ENCODE measurements at places on chromosomes 7 and 10.

- peaks cover 8% of the 10 kb centered on the region for H3K4me1 ChIP-seq
- peak overlapping the region; percentile 52 for H3K27ac ChIP-seq
- DNase-seq = peak; percentile 95
- H3K27me3 ChIP-seq = no peaks in the 10 kb centered on the region
- no peaks in the 10 kb centered on the region for H3K36me3 ChIP-seq
Measured at GRCh38 chr10:13816195-13816925, 229.6 kb downstream of the PRPF18 start.

DNA sequence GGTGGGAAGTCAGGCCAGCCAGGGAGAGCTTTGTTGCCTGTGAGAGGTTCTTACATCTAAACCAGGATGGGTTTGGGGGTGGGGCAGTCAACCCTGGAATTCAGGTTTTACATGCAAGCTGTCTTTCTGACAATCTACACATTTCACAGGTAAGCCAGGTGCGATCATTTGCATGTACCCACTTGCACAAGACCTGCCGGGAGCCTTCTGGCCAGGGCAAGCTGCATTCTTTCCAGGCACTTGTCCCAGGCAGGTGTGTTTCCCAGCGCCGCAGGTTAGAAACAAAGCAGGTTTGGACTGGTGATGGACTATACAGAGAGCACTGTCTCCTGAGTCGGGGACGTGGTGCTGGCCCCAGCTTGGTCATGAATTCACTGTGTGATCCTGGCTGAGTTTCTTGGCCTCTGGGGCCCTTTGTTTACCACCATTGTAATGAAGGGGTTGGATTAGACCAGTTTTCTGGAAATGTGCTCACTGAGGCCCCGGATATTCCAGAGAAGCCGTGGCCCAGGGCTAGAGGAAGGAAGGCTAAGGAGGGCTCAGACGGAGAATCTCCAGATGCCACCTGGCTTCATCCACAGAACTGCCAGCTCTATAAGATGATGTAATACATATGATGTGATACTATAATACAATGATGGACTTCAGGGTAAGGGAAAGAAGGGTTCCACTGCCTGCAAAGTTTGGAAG is 205.2 kb upstream of the SVIL start:
- no peaks in the 10 kb centered on the region for H3K4me1 ChIP-seq
- no peak overlapping the region for H3K4me3 ChIP-seq
- H3K36me3 ChIP-seq = no peaks in the 10 kb centered on the region
- H3K27me3 ChIP-seq = peaks cover 12% of the 10 kb centered on the region
- DNase-seq = no peak
- H3K27ac ChIP-seq = no peak overlapping the region

DNA sequence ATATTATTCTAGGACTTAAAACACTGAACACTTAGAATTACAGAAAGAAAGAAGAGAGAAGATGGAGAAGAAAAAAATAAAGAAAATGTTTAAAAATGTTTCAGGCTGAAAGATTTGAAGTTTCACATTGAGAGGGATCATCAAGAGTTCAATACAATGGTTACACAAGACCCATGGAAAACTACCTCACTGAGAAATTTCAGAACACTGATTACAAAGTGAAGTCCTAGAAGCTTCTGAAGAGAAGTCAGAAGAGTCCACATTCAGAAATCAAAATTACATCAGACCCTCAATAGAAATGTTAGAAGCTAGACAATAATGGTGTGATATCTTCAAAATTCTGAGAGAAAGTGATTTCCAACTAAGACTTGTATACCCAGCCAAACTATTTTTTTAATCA is 196.1 kb downstream of the MACC1 start:
- H3K27ac ChIP-seq = no peak overlapping the region
- H3K36me3 ChIP-seq = no peaks in the 10 kb centered on the region
- H3K4me1 ChIP-seq = no peaks in the 10 kb centered on the region

- DNase-seq = no peak
- H3K27ac ChIP-seq = no peak overlapping the region
- no peaks in the 10 kb centered on the region for H3K36me3 ChIP-seq
- H3K27me3 ChIP-seq = no peaks in the 10 kb centered on the region
- H3K4me3 ChIP-seq = no peak overlapping the region
- H3K4me1 ChIP-seq = no peaks in the 10 kb centered on the region
Measured at GRCh38 chr10:112059220-112059619, 124.3 kb downstream of the GPAM start.

GRCh38 chr7:31633894-31634494 is 53.0 kb upstream of the PPP1R17 start:
- H3K36me3 ChIP-seq = no peaks in the 10 kb centered on the region
- no peaks in the 10 kb centered on the region for H3K4me1 ChIP-seq
- no peak overlapping the region for H3K27ac ChIP-seq
- DNase-seq = peak; percentile 39
- no peak overlapping the region for H3K4me3 ChIP-seq
- no peaks in the 10 kb centered on the region for H3K27me3 ChIP-seq

- DNase-seq = no peak
- peaks cover 36% of the 10 kb centered on the region for H3K4me1 ChIP-seq
- H3K27ac ChIP-seq = no peak within 1 kb of the TSS
- H3K4me3 ChIP-seq = no peak within 1 kb of the TSS
Measured at GRCh38 chr10:86968271-86968993, at the start of gene ADIRF. ADIRF (plus strand) TSS chr10:86968482; CDS start chr10:86968545, 63 bp downstream.

DNA sequence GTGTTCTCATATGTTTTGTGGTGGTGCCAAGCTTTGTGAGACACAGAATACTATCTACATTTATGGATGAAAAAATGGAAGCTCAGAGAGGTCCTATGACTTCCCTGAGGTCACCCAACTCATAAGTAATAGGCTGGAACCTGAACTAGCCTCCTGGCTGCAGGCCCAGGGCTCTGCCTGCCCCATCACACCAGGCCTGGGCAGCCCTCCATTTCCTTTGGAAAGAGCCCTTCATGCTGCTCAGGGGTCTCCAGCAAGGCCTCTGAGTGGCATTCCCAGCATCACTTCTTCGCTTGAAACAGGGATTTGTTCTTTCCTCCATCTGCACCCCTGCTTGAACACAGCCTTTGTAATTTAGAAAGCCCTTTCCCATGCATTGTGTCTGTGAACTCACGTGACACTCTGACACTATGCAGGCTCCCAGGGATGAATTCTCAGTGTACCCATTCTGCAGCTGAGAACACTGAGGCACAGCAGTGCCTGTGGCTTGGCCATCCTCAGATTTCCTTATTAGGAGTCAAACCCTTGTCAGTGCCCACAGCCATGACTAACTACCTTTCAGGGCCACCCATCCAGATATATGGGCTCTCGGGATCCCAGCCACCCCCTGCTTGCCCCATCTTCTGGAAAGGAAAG is 127.8 kb upstream of the PPIF start:
- peak overlapping the region; percentile 10 for H3K27ac ChIP-seq
- H3K36me3 ChIP-seq = peaks cover 50% of the 10 kb centered on the region
- H3K4me1 ChIP-seq = peaks cover 44% of the 10 kb centered on the region
- DNase-seq = peak; percentile 52
- H3K4me3 ChIP-seq = no peak overlapping the region

DNA sequence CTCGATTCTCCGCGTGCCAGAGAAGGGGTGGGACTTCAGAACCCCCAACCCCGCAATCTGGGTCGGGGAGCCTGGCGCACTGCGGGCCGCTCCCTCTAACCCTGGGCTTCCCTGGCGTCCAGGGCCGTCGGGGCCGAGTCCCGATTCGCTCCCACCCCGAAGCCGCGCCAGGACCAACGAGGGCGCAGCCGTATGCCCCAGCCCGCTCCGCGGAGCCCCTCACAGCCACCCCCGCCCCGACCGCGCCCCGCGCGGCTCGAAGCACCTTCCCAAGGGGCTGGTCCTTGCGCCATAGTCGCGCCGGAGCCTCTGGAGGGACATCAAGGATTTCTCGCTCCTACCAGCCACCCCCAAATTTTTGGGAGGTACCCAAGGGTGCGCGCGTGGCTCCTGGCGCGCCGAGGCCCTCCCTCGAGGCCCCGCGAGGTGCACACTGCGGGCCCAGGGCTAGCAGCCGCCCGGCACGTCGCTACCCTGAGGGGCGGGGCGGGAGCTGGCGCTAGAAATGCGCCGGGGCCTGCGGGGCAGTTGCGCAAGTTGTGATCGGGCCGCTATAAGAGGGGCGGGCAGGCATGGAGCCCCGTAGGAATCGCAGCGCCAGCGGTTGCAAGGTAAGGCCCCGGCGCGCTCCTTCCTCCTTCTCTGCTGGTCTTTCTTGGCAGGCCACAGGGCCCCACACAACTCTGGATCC is at the start of gene LEP:
Gene LEP, plus strand, starts transcription at position 583 of the 691 bp plus-strand sequence. CDS start 10,741 bp downstream, outside the sequence.
- H3K27ac ChIP-seq = no peak within 1 kb of the TSS
- no peak for DNase-seq
- H3K36me3 ChIP-seq = no peaks in the 10 kb centered on the region

DNA sequence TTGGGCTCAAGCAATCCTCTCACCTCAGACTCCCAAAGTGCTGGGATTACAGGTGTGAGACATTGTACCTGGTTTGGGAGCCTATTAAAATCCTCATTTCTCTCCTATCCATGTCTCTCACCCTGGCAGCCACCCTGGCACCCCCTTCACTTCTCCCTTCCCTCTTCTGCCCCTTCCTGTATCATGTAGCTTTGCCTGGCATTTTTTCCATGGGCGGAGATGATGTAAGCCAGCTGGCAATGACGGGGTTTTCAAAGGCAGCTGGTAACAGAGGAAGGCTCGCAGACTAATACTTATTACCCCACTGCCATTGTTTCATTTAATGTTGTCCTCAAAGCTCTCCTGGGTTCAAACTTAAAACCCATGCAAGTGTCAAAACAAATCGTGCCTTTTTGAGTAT is 61.9 kb downstream of the RGS10 start:
- peaks cover 34% of the 10 kb centered on the region for H3K27me3 ChIP-seq
- H3K4me3 ChIP-seq = no peak overlapping the region
- H3K36me3 ChIP-seq = no peaks in the 10 kb centered on the region
- H3K27ac ChIP-seq = no peak overlapping the region
- no peak for DNase-seq

DNA sequence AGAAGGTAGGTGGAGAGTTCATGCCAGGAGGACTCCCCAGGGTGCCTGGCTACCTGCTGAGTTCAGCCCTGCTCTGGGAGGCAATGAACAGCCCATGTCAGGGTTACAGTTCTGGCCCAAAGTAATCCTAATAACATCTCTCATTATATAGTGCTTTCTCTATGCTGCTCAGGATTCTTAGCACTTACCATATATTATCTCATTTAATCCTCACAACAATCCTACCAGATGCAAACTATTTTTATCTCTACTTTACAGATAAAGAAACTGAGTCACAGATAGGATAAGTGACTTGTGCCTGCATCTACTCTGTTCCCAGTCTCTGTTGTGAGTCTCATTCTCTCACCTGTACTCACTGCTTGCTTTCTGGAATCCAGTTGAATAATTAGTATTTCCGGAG is 105.1 kb upstream of the NFE2L3 start:
- H3K4me1 ChIP-seq = no peaks in the 10 kb centered on the region
- no peaks in the 10 kb centered on the region for H3K27me3 ChIP-seq
- no peak overlapping the region for H3K27ac ChIP-seq
- no peak for DNase-seq
- H3K4me3 ChIP-seq = no peak overlapping the region

- no peaks in the 10 kb centered on the region for H3K27me3 ChIP-seq
- no peak for DNase-seq
- H3K4me1 ChIP-seq = no peaks in the 10 kb centered on the region
- no peaks in the 10 kb centered on the region for H3K36me3 ChIP-seq
- H3K27ac ChIP-seq = no peak overlapping the region
Measured at GRCh38 chr7:126657599-126658358, 595.0 kb downstream of the GRM8 start.

GRCh38 chr10:128083191-128083895 is 42.9 kb downstream of the MKI67 start:
- no peaks in the 10 kb centered on the region for H3K36me3 ChIP-seq
- H3K27me3 ChIP-seq = peaks cover 8% of the 10 kb centered on the region
- DNase-seq = no peak
- H3K4me1 ChIP-seq = no peaks in the 10 kb centered on the region
- no peak overlapping the region for H3K27ac ChIP-seq

DNA sequence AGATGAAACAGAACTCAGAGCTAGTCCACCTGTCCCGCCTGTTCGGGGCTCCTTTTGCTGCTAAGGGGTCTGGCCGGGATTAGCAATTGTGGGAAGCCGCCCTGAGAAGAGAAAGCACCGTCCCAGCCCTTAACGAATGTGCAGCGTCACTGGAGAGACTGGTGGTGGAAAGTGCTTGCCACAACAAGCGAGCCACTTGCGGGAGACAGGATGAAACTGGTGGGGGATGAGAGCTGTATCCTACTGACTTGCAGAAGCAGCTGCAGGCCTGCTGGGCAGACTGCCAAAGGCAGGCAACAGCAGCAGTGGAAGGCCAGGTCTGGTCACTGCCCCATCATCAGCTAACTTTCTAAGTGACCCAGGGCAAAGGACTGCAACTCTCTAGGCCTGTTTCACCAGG is 95.4 kb downstream of the FAM53B start:
- peaks cover 27% of the 10 kb centered on the region for H3K4me1 ChIP-seq
- no peak overlapping the region for H3K4me3 ChIP-seq
- peak overlapping the region; percentile 13 for H3K27ac ChIP-seq

DNA sequence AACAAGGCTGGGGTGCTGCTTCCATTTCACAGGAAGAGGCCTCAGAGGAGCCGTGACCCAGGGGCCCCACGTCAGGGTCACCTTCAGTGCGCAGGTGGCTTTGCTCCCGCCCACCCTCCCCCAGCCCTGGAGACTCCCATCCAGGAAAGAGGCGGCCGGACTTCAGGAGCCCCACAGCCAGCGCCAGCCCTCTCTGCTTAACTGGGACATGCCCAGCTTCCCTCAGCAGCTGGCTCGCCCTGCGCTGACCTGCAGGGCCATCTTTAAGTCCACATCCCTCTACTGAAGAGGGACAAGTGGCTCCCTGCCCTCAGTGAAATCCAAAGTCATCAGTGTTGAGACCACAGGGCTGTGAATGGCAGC is 141.9 kb upstream of the PPP2R2D start:
- no peaks in the 10 kb centered on the region for H3K36me3 ChIP-seq
- DNase-seq = no peak
- no peaks in the 10 kb centered on the region for H3K27me3 ChIP-seq
- H3K27ac ChIP-seq = no peak overlapping the region

- H3K27ac ChIP-seq = no peak overlapping the region
- no peaks in the 10 kb centered on the region for H3K4me1 ChIP-seq
- H3K27me3 ChIP-seq = 0 out of 2 replicates have a peak, but pooled peaks cover 1% of the 10 kb centered on the region
- no peak overlapping the region for H3K4me3 ChIP-seq
- no peak for DNase-seq
- H3K36me3 ChIP-seq = no peaks in the 10 kb centered on the region
Measured at GRCh38 chr10:22899307-22899706, 28.5 kb upstream of the ARMC3 start.

GRCh38 chr10:88505680-88506215 is 77.4 kb downstream of the RNLS start:
- no peaks in the 10 kb centered on the region for H3K36me3 ChIP-seq
- no peaks in the 10 kb centered on the region for H3K4me1 ChIP-seq
- no peak for DNase-seq
- no peak overlapping the region for H3K4me3 ChIP-seq
- H3K27ac ChIP-seq = no peak overlapping the region

- H3K27me3 ChIP-seq = no peaks in the 10 kb centered on the region
- no peaks in the 10 kb centered on the region for H3K36me3 ChIP-seq
- DNase-seq = peak; percentile 87
Measured at GRCh38 chr10:36538953-36539586, 586.3 kb upstream of the ANKRD30A start.

All from IMR-90 (cell line).